ENCODE measurements at places on chromosomes 1 and 21. TPM values are rescaled to one million over a fixed set of nuclear protein-coding genes. Genes with fewer than 3 reads are reported as not detected.

GRCh38 chr1:172359491-172359999, 60.9 kb upstream of the C1orf105 start:
- DNase-seq, result no peak

The PKP1 gene
- total RNA-seq, result not detected

- no peak for DNase-seq
Observed at GRCh38 chr1:22157359-22157966, 14.6 kb upstream of the WNT4 start.

DNA sequence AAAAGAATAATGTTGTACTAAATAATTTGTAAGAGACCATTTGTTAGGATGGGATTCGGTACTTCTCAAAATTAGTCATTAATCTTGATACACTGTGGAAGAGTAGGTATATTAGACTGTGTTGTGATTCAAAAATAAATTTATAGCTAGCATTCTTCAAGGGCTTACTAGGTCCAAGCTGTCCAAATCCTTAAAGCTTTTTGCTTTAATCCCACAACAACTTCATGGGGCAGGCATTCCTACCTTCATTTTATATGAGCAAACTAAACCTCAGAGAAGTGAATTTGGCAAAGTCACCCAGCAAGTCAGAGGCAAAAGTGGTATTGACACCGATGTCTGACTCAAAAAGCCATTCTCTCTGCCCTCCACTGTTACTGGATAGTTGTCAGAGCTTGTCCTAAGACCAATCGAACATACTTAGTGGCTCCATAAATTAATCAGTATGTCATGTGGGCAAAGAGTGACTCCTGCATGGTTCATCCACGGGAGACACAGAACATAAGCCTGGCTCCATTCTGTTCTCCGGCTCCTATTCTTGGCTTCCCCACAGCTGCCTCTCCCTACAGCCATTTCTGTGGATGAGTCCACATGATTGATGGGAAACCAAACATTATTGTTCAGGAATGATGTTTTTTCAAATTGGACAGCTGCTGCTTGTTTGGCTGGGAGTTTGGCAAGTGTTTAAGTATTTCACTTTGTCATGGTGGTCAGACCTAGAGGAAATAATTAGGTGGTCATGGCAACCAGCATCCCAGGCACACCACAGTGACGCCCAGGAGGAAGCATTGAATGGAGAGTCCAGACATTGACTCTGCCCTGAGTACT, 133.4 kb upstream of the FGGY start:
- DNase-seq, result no peak

The SPRR2B gene
- total RNA-seq, result not detected

DNA sequence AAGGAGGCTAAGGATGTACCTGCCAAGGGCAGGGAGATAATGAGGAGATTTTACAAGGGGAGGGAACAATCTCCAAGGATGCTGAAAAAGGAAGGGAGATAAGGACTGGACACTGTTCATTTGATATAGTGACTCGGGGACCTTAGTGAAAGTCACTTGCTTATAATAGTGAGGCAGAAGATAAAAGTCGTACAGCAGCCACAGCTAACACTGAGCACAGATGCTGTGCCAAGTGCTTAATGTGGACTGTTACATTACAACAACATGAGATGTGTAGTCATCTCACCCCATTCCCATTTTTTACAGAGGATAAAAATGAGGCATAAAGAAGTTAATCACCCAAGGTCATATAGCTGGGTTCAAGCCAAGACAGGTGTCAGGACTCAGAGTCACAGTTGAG, 181.9 kb downstream of the FGGY start:
- DNase-seq, result no peak

DNA sequence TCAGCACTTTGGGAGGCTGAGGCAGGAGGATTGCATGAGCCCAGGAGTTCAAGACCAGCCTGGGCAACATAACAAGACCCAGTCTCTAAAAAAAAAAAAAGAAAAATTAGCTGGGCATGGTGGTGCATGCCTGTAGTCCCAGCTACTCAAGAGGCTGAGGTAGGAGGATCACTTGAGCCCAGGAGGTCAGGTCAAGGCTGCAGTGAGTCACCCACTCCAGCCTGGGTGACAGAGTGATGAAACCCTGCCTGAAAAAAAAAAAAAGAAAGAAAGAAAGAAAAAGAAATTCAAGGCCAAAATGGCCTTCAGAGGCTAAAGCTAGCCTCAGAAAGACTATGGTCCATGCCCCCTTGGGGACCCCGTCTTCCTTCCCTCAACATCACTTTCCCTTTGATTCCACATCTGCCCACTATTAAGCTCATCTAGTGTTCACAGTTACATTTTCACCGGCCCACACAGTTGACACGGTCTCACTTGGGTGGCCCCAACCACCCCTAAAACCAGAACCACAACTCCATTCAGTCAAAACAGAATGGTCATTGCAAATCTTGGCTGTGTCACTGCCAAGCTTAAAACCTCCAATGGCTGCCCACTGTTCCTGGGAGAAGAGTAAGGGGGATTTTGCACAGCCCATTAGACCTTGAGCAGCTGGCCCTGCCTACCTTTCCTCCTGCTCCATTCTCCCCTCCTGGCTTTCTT, 2.1 kb upstream of the CAPN8 start:
- no peak for DNase-seq

DNA sequence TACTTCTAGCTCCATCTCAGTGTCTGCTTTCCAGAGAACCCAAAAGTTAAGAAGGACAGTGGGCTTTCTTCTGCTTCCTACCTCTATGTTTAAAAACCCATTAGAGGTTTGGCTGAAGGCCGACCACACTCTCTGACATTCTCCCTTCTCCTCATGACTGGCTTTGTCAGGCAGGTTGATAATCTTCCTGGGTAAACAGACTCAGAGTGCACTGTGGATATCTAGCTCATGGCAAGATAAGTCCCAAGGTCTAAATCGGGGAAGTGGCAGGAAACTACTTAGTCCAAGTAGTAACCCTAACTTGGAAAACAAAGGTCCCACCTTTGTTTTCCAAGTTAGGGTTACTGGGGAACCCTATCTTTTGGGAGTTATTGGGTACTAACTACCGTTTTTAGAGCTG, 161.9 kb upstream of the SPAG17 start:
- DNase-seq, result no peak

- no peak for DNase-seq
Observed at GRCh38 chr1:30915491-30916230, 7.1 kb upstream of the SDC3 start.

The CRNN gene
- not detected for total RNA-seq

DNA sequence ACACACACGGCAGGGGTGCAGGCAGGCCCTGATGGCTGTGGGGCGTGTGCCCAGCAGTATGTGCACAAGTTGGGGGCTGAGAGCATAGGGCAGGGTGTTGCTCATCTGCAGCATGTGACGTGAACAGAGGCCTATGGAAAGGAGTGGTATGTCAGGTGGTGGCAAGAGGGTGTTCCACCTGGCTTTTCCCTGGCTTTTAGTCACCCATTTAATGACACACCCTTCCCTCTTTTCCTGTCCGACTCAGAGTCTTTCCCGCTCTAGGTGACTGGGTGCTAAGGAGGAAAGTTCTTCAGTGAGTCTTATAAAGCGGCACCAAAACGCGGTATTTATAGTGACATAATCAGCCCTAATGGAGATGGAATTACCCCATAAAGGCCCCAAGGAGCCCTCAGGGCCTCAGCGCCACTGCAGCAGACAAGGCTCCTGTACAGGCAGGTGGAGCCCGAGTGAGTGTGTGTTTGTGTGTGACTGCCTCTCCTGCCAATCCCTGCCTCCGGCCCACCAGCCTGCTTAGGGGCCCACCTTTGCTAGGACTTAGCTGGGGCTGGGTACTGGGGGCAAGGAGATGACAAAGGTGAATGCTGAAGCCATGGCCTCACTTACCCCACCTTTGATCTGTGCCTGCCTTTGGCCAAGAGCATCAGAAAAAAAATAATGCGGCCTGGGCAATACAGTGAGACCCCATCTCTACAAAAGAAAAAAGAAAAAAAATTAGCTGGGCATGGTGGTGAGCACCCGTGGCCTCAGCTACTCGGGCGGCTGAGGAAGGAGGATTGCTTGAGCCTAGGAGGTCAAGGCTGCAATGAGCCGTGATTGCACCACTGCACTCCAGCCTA, 3.3 kb upstream of the EPHA2 start:
- DNase-seq, result no peak

DNA sequence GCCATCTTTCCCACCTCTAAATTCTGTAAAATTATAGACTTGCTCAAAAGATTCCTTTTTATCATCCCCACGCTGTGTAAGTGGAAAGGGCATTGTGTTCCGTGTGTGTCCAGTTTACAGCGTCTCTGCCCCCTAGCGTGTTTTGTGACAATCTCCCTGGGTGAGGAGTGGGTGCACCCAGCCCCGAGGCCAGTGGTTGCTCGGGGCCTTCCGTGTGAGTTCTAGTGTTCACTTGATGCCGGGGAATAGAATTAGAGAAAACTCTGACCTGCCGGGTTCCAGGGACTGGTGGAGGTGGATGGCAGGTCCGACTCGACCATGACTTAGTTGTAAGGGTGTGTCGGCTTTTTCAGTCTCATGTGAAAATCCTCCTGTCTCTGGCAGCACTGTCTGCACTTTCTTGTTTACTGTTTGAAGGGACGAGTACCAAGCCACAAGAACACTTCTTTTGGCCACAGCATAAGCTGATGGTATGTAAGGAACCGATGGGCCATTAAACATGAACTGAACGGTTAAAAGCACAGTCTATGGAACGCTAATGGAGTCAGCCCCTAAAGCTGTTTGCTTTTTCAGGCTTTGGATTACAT, 61.9 kb downstream of the POFUT2 start:
- no peak for DNase-seq

DNA sequence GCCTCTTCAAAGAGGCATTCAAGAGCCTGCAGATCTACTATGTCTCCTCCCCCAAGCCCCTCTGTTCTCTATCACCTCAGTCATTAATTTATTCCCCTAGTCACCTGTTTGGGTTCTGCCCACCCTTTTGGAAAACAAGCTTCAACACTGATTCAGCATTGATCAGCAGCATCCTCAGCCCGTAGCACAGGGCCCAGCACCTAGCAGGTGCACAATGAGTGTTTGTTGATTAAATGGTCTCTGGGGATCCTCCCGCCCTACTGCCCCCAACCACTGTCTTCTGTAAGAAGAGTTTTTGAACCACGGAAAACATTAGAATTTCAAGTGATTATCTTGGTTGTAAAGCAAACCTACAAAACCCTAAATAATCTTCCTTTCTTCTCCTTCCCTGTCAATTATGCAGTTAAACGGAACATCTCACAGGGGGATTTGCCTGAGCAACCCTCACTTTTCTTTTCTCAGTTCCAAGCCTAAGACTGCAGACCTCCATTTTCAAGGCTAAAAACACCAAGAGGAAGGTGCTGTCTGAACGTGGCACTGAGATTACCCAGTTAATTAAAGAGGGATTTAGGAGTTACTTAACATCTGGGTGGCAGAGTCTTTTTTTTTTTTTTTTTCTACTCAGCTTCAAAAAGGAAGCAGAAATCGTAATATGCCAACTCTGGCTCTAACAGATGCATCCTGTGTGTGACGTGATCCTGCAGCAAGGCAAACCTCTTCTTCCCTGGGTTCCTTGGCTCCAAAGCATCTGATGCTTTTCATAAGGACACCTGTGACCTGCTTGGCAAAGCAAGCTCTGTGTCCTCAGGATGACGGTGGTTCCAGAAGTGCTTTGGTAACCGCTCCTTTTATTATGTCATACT, 163.0 kb downstream of the KAZN start:
- DNase-seq, result no peak

The GPR153 gene
- total RNA-seq, result 1.7 TPM

The BCAS2 gene
- total RNA-seq, result 63.5 TPM

- no peak for DNase-seq
Observed at GRCh38 chr1:8902765-8903164, 24.3 kb upstream of the ENO1 start.

The SELP gene
- total RNA-seq, result not detected

DNA sequence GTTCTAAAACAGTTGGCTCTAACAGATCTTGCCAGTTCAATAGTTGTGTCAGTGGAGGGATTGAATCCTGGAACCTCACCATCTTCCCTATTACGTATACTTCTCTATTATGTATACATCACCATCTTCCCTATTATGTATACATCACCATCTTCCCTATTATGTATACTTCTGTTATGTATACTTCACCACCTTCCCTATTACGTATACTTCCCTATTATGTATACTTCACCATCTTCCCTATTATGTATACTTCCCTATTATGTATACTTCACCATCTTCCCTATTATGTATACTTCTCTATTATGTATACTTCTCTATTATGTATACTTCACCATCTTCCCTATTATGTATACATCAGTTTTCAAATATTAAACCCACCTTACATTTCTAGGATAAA, 34.4 kb upstream of the HP1BP3 start:
- DNase-seq, result no peak

DNA sequence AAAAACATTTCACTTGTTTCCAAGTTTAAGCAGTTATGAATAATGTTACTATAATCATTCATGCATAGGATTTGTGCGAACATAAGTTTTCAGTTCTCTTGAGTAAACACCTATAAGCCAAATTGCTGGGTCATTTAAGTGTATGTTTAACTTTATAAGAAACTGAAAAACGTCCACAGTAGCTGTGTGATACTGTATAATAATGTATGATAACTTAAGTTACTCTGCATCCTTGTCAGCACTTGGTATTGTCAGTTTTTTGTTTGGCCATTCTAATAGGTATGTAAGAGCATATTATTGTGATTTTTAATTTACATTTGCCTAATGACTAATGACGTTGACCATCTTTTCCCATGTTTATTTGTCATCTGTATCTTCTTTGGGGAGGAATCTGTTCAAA, 14.4 kb upstream of the SLC35A3 start:
- DNase-seq, result no peak

The THEM5 gene
- not detected for total RNA-seq

DNA sequence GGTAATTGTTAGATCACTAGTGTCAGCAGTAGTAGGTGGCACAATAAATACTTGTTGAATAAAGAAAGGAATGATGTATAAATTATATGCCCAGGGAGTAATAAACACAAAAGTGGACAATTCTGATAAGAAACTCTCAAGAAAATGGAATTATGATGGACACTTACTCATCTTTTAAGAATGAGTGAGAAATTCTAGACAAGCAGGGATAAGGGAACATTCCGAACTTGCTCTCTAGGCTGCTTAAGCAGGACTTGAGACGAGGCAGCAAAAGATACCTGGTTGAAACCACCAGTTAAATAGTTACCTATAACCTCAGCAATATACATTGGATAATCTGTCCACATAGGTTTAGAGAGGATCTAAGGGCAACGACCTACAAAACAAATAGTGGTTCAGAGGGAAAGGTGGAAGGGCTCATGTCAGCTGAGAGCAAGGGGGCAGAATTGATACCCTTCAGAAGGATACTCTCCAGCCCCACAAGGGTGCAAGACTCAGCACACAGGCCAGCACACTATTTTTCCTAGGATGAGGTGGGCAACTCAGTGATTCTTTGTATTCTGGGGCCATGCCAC, 46.3 kb downstream of the XCL2 start:
- DNase-seq, result no peak

GRCh38 chr1:221246067-221246466, 366.8 kb downstream of the HLX start:
- no peak for DNase-seq

DNA sequence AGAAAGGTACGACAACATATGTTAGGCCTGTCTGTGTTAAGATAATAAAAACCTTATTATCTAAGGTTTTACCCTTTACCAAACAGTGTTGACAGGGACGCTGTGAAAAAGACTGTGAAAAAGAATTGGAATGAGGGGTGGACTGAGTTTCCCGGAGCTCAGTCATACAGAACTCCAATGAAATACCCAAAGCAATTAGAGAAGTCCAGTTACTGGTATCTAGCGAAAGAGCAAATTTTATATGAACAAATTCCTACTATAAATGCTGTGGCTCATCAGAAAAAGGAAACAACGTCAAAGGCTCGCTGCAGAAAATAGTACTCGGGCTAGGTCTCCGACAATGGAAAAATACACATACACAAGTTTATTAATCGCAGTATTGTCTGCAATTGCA, 708 bp upstream of the RBBP5 start:
- no peak for DNase-seq

The FYB2 gene
- not detected for total RNA-seq

The FMO3 gene
- total RNA-seq, result not detected

The TDRD5 gene
- not detected for total RNA-seq

The LIN9 gene
- total RNA-seq, result 13.8 TPM

Data from activated CD4-positive, alpha-beta T cell treated with anti-CD3 and anti-CD28 coated beads, Interleukin-2, amount 10 ng/mL, durations not matched to agents 24 days and 14 days (primary cell).